ENCODE measurements at places on chromosomes 7 and 10. TPM values are rescaled to one million over a fixed set of nuclear protein-coding genes. Genes with fewer than 3 reads are reported as not detected.

The AGMO gene
- total RNA-seq: 0.65 TPM

The PRPS1L1 gene
- not detected for total RNA-seq

The TAS2R3 gene
- 1.2 TPM for total RNA-seq

The LIPF gene
- not detected for total RNA-seq

The PALD1 gene
- total RNA-seq: 0.16 TPM

The ITIH2 gene
- not detected for total RNA-seq

The CREB5 gene
- total RNA-seq: 2.9 TPM

The IFIT5 gene
- 54.8 TPM for total RNA-seq

The ELFN1 gene
- 36.8 TPM for total RNA-seq

The INMT gene
- 0.97 TPM for total RNA-seq

The PPP1R9A gene
- 1.6 TPM for total RNA-seq

The ATOH7 gene
- not detected for total RNA-seq

The PRR15 gene
- total RNA-seq: not detected

The ARMC3 gene
- total RNA-seq: not detected

The ZSCAN25 gene
- 22.6 TPM for total RNA-seq

The REPIN1 gene
- 101 TPM for total RNA-seq

The HTR7 gene
- 2.7 TPM for total RNA-seq

The MBL2 gene
- total RNA-seq: not detected

The NEURL1 gene
- 0.16 TPM for total RNA-seq

The LIPJ gene
- not detected for total RNA-seq

The GFRA1 gene
- 31.3 TPM for total RNA-seq

The LRRC17 gene
- total RNA-seq: 4.9 TPM

The TMEM213 gene
- total RNA-seq: not detected

The FAM25A gene
- total RNA-seq: not detected

The OR9A2 gene
- total RNA-seq: not detected

The CYP26C1 gene
- 0.16 TPM for total RNA-seq

The MYOZ1 gene
- total RNA-seq: 0.12 TPM
